A549 (cell line): ENCODE measurements at places on chromosomes 16 and 17. TPM values are rescaled to one million over a fixed set of nuclear protein-coding genes. Genes with fewer than 3 reads are reported as not detected.

TMEM220 gene
- polyA plus RNA-seq = 3.8 to 4.4 TPM (median 3.9 TPM) in 3 replicates

DNAI2 gene
- not detected in 3 replicates for polyA plus RNA-seq

CALB2 gene
- polyA plus RNA-seq = 4.6 to 10.1 TPM (median 6.4 TPM) in 3 replicates

NEUROD2 gene
- polyA plus RNA-seq = not detected in 3 replicates

CD300LB gene
- polyA plus RNA-seq = not detected in 3 replicates

LUC7L3 gene
- polyA plus RNA-seq = 165 to 211 TPM (median 207 TPM) in 3 replicates

CCL16 gene
- polyA plus RNA-seq = not detected in 3 replicates

RILP gene
- polyA plus RNA-seq = 6.5 to 6.8 TPM (median 6.6 TPM) in 3 replicates

CDK5R1 gene
- 2.4 to 3.0 TPM (median 2.8 TPM) in 3 replicates for polyA plus RNA-seq

C16orf86 gene
- 0.05 to 0.21 TPM (median 0.06 TPM) in 3 replicates for polyA plus RNA-seq

UMOD gene
- polyA plus RNA-seq = not detected in 3 replicates

SPATA32 gene
- 0.09 to 0.25 TPM (median 0.21 TPM) in 3 replicates for polyA plus RNA-seq

TBC1D28 gene
- not detected in 3 replicates for polyA plus RNA-seq

DCUN1D3 gene
- polyA plus RNA-seq = 5.2 to 5.9 TPM (median 5.9 TPM) in 3 replicates

LDHD gene
- polyA plus RNA-seq = 0.83 to 1.3 TPM (median 1.1 TPM) in 3 replicates

CBX2 gene
- 13.6 to 16.4 TPM (median 14.9 TPM) in 3 replicates for polyA plus RNA-seq

RHBDL1 gene
- polyA plus RNA-seq = 1.2 to 1.6 TPM (median 1.4 TPM) in 3 replicates

CACNA1H gene
- 11.7 to 15.8 TPM (median 14.1 TPM) in 3 replicates for polyA plus RNA-seq

KRT39 gene
- polyA plus RNA-seq = not detected in 3 replicates

ASIC2 gene
- polyA plus RNA-seq = 1.5 to 1.9 TPM (median 1.6 TPM) in 3 replicates

HOXB6 gene
- polyA plus RNA-seq = 12.3 to 14.9 TPM (median 14.7 TPM) in 3 replicates

TPSAB1 gene
- not detected in 3 replicates for polyA plus RNA-seq

IL34 gene
- polyA plus RNA-seq = 0.29 to 0.89 TPM (median 0.40 TPM) in 3 replicates

KRTAP3-2 gene
- not detected in 3 replicates for polyA plus RNA-seq

DOK4 gene
- polyA plus RNA-seq = 51.9 to 70.3 TPM (median 65.2 TPM) in 3 replicates
